Glutamatergic neuron (in vitro differentiated cells): ENCODE measurements at places on chromosomes 1 and 21.

DNA sequence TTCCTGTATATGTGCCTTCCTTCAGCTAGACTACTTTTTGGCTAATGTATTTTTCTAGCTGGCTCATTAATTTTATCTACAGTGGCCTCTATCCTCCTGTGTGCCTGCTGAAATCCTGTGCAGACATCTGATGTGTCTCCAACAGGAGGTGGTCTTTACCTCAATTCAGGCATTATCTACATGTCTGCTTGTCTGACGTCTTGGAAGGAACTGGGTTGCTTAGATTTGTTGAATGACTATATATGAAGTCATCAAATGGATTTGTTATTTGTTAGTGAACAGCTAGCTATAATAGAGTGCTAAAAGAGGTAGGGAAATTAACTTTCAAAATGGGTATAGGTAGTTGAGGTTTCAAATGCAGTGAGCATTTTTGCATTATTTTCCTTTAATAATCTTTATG lies 6.7 kb downstream of the RPL5 start:
- DNase-seq: no peak

GRCh38 chr1:170307426-170307825 lies 161.7 kb downstream of the NTMT2 start:
- DNase-seq: no peak

DNA sequence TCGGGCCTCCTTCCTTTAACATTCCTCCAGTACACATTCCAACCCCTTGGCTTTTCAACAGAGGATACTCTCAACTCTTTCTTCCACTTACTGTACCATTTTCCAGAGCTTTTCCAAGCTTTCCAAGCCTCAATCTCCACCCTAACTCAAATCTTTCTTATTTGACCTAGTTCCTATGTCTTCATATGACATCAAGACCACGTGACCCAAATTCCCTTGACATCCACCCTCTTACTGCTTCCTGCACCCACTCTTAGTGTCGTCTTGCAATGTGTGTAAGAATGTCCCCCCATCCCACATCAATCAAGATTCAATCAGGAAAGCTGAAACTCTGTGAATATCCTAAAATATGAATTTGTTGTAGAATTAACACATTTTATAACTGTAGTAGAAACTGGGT lies 155.0 kb downstream of the OMA1 start:
- no peak for DNase-seq

DNA sequence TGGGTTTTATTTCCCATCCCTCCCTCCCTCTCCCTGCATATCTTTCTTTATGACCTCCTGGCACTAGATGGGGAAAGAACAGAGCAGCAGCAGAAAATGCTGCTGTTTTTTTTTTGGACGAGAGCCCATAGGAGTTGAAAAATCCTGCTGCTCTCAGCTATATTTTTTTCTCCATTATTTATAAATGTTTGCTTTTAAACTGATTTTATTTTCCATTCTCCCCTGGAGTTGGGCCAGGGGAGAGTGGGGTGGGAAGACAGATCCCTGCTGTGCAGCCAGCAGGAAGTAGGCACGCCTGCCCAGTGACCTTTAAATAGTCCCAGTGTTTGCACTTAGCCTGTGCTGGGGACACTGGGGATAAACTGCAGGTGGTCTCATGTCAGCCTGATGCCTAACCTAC lies 17.4 kb downstream of the SFT2D2 start:
- DNase-seq: no peak

GRCh38 chr1:85087659-85088407 lies 39.5 kb upstream of the MCOLN3 start:
- no peak for DNase-seq

DNA sequence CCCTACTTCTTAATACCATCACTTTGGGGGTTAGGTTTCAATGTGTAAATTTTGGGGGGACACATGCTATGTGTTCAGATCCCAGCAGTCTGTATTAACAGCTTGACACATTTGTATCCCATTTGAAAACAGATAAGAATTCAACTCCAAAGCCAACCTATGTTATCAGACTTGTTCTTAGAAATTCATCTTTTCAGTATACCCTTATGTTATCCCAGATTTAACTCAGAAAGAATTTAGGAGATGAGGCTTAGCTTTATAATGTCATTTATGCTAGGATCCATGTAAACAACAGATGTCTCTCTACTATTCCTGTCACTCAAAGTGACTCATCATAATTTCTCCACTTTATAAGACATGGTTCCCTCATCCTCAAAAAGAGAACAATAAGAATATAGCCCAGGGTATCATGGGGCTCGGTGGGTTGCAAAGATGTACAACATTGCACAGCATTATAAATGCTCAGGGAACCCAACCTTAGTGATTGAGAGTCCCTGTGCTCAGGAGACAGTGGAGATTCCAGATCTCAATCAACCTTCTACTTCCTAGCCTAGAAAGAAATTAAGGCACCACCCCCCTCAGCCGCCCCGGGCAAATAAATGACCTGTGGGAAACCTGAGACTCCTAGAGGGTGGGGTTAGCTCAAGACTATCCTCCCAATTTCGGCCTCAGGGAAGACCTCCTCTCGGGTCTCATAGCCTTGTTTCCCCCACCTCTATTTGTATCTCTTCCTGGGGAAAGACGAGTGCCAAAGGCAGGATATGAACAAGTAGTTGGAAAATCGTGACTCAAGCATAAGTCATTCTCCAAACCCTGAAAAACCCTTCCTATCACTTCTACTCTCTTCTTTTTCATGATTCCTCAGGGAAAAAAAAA lies 265.1 kb upstream of the CAMK1G start:
- DNase-seq: no peak

GRCh38 chr1:42748461-42749410 lies 8.7 kb upstream of the CLDN19 start:
- no peak for DNase-seq

GRCh38 chr1:7110321-7110720 lies 325.1 kb downstream of the CAMTA1 start:
- DNase-seq: no peak

DNA sequence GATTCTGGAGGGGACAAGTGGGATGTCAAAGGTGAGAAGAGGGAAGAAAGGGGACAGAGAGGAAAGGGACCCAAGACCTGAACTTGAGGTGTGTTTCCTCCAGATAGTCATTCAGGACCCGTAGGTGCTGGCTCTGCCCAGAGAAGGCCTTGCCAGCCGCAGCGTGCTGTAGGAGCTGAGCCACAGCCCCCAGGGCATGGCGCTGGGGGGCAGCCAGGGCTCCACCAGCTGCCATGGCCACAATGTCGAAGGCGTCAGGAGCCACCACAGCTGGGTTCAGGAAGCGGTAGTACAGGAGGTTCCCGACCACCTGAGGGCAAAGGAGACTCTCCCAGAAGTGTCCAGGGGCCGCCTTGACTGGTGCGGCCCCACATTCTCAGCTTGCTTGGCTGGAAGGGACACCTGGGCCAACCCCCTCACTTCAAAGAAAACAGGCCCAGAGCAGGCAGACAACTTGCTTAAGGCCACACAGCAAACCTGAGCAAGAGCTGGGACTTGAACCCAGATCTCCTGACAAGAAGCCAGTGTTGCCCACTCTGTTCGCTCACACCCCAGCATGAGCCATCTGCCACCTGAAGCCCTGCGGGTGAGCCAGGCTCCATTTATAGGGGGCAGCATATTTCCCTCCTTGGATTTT lies 34.0 kb upstream of the MEF2D start:
- DNase-seq: no peak

DNA sequence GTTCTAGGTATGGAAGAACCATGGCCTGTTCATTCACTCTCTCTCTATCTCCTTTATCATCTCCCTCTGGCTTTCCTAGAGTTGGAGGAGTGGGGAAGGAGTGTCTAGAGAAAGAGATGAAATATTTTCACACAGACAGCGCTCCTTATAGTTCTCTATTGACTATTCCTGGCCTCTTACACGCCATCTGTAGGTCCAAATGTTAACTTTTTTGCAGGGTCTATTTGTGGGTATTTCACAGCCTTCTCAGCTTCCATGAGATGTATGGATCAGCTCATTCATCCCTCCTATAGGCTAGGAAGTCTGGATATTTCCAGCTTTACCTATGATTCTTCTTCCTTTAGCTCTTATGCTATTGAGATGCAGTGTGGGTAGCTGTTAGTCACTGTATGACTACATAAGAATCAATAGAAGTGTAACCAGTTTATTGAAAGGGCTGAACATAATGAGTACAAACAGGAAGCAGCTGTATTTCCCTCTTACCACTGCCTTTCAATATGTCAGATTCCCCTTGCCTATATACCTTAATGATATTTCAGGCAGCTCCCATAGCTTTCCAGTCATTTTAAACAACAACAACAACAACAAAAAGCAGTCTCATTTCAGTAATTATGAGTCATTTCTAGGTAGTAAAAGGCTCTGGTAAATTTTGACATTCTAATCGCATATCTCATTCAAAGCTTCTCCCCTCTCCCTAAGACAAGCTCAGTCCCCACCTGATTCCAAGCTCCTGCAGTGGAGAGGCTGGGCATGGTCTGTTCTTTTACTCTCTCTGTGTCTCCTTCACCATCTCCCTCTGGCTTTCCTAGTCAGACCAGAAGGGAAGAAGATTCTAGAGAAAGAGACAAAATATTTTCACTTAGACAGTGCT lies 149.5 kb downstream of the TTLL7 start:
- no peak for DNase-seq

- DNase-seq: no peak
These were observed 17.3 kb upstream of the ADARB1 start for GRCh38 chr21:45056917-45057560.

DNA sequence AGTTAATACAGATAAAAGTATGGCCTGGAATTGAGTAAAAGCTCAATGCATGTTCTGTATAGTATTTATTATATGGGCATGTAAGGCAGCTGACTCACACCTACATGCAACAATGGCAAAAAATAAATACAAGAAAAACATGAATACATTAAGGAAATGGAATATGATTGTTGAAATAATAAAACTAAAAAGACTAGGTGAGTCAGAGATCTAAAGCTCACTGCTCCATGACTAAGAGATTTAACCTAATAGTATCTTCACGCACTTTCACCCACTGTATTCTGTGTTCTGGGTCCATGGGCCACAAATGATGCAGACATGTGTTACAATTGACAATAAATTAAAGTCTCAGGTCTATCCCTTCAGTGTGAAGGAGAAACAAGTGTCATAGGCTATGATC lies 607.0 kb downstream of the AGBL4 start:
- DNase-seq: no peak

GRCh38 chr1:154970631-154971340 lies at the start of gene SHC1:
SHC1 (minus strand) TSS chr1:154970747; CDS start chr1:154970526, 221 bp downstream.
- DNase-seq: peak; percentile 92

DNA sequence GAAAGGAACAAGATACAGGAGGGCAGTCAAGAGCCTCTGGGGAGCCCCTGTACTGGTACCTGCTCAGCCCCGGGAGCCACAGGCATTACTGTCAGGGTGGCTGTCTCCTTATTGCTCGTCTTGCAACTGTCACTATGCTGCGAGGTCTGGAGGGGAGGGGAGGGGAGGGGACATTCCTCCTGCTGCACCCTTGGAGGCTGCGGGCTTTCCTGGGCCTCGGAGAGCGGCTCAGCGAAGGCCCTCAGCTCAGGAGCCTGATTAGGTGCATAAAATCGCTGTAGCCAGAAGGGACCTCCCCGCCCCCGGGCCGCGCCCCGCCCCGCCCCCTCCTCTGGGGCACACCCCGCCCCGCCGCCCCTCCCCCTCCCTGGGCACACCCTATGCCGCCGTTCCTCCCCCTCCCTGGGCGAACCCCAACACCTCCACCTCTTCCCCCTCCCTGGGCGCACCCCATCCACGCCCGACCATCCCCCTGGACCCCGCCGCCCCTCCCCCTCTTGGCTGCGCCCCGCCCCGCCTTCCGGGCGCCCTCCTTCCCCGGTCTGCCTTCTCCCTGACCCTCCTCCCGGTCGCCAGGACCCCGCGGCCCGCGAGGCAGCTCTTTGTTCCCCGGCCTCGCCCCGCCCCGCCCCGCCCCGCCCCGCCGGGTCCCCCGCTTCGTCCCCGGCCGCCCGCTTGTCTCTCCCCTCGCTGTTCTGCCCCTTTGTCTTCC lies 35.5 kb downstream of the CACHD1 start:
- peak; percentile 81 for DNase-seq

GRCh38 chr1:25209516-25209915 lies 22.8 kb downstream of the SYF2 start:
- no peak for DNase-seq

GRCh38 chr1:168428063-168428731 lies 115.6 kb downstream of the XCL2 start:
- DNase-seq: no peak

- DNase-seq: no peak
These were observed 10.7 kb upstream of the DNASE2B start for GRCh38 chr1:84387480-84388163.

DNA sequence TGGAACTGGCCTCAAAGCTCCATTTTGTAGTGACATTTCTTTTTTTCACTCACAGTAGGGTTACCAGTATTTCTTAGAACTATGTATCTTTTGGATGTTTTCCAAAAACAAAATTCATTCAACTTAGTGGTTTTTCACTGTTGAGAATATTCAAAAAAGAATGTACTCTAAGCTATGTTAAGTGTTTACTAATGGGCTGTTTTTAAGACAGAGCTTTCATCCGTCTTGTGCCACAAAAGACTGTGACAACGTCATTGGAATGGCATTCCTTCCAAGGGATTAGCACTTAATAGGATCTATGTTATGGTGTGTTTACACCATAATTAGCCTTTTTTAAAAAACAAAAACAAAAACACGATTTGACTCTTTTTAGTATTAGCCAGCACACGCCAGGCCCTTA lies 66.8 kb downstream of the TTC3 start:
- DNase-seq: no peak

- DNase-seq: peak; percentile 76
These were observed 42.1 kb upstream of the ZNF496 start for GRCh38 chr1:247373721-247374141.

DNA sequence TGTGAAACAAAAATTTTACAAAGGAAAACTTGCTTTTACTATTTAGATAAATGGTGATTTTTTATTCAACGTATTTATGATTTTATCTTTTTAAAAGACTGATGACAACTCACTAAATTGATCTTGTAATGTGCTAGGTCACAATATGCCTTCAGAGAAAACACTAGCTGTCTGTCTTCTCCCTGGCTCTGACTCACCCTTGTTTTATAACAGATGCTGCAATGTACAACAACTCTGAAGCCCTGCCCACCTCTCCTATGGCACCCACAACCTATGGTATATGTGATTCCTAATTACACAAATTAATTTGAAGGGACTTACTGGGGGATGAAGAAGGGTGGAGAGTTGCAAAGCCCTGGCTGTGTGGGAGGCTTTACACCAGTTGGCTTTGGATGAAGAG lies 24.7 kb upstream of the HSD17B7 start:
- DNase-seq: no peak

GRCh38 chr1:153404768-153405167 lies 11.6 kb upstream of the S100A7A start:
- DNase-seq: peak; percentile 61

DNA sequence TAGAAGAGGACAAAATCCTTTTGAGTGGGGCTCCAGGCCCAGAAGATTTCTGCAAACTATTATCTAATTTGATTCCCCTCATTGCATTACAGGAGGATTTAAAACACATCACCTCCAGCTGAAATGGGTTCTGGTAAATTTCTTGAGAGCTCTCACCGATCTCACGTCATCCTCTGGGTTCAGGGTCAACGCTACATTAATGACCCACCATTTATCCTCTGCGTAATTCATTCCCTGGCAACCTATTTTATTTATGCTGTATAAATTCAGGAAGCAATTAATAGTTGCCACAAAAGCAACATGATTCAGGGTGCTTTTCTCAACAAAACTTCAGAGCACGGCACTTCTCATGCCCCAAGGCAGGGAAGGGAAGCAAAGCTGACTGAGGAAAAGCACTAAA lies 38.9 kb downstream of the LMX1A start:
- DNase-seq: no peak

GRCh38 chr1:103783944-103784377 lies 34.3 kb downstream of the AMY1C start:
- DNase-seq: no peak
